ENCODE measurements at places on chromosomes 5 and 9. TPM values are rescaled to one million over a fixed set of nuclear protein-coding genes. Genes with fewer than 3 reads are reported as not detected.

GRCh38 chr9:129826344-129826743, 2.4 kb upstream of the TOR1A start:
- H3K4me3 ChIP-seq, result no peak overlapping the region
- no peaks in the 10 kb centered on the region for H3K27me3 ChIP-seq
- peaks cover 15% of the 10 kb centered on the region for H3K4me1 ChIP-seq
- DNase-seq, result no peak
- H3K27ac ChIP-seq, result no peak overlapping the region
- H3K36me3 ChIP-seq, result peaks cover 51% of the 10 kb centered on the region

- H3K27me3 ChIP-seq, result no peaks in the 10 kb centered on the region
- no peak for DNase-seq
- no peaks in the 10 kb centered on the region for H3K4me1 ChIP-seq
- H3K27ac ChIP-seq, result no peak overlapping the region
Measured at GRCh38 chr9:80968611-80969010, 720.7 kb downstream of the TLE1 start.

GRCh38 chr5:51373880-51374523, 9.2 kb upstream of the ISL1 start:
- no peak overlapping the region for H3K27ac ChIP-seq
- peaks cover 27% of the 10 kb centered on the region for H3K27me3 ChIP-seq
- no peak overlapping the region for H3K4me3 ChIP-seq
- H3K4me1 ChIP-seq, result peaks cover 3% of the 10 kb centered on the region
- no peak for DNase-seq

DNA sequence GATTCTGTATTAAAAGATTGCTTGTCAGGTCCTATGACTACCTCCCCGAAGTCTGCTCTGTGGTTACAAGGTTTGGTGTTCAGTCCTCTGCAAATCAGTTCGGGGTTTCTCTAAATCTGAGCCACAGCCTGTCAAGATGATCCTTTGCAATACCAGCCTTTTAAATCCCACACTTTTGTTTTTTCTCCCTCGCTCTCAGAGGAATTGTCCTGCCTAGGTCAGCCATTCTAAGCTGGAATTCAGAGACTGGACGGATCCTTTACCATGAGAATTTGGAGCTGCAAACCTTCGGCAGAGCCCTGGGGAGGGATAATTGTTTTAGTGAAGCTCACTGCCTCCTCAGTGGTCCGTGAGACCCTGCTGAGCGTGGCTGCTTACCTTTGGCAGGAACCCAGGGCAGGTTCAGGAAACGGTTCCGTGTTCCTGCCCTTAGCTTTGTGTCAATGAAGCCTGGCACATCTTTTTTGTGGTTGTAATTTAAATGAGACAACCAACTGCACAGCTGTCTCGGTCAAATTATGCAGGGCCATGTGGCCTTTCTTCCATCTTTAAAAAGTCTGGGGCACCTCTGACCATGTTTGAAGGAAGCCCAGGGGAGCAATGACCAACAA, 47.2 kb downstream of the EBF1 start:
- H3K27me3 ChIP-seq, result peaks cover 60% of the 10 kb centered on the region
- no peaks in the 10 kb centered on the region for H3K4me1 ChIP-seq
- H3K4me3 ChIP-seq, result no peak overlapping the region

- peaks cover 5% of the 10 kb centered on the region for H3K36me3 ChIP-seq
- no peak overlapping the region for H3K4me3 ChIP-seq
- peak overlapping the region; percentile 18 for H3K27ac ChIP-seq
- H3K27me3 ChIP-seq, result peaks cover 10% of the 10 kb centered on the region
- peaks cover 42% of the 10 kb centered on the region for H3K4me1 ChIP-seq
- no peak for DNase-seq
Measured at GRCh38 chr5:141683596-141684141, 1.6 kb upstream of the ARAP3 start.

- H3K4me3 ChIP-seq, result no peak overlapping the region
- H3K4me1 ChIP-seq, result no peaks in the 10 kb centered on the region
- no peaks in the 10 kb centered on the region for H3K36me3 ChIP-seq
- no peak for DNase-seq
- no peak overlapping the region for H3K27ac ChIP-seq
Measured at GRCh38 chr9:108166519-108166918, 677.0 kb upstream of the KLF4 start.

DNA sequence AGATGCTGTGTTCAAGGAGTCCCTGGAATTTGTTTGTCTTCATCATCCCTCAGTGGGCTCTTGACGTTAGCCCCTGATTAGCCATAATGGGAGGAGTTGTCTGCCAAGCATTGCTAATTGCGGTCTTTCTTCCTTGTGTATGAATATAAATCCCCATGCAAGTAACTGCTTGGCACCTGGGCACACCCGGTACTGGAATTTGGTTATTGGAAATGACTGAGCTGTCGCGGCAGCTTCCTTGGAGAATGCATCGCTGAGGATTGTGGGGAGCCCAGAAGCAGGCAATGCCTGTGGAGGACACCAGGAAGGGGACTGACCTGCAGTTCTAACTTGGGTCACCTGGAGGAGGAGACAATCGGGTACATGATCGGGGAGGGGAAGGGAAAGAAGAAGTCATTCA, 53.3 kb upstream of the CTSL start:
- no peak for DNase-seq
- peaks cover 2% of the 10 kb centered on the region for H3K27me3 ChIP-seq
- no peaks in the 10 kb centered on the region for H3K36me3 ChIP-seq
- H3K27ac ChIP-seq, result no peak overlapping the region

DNA sequence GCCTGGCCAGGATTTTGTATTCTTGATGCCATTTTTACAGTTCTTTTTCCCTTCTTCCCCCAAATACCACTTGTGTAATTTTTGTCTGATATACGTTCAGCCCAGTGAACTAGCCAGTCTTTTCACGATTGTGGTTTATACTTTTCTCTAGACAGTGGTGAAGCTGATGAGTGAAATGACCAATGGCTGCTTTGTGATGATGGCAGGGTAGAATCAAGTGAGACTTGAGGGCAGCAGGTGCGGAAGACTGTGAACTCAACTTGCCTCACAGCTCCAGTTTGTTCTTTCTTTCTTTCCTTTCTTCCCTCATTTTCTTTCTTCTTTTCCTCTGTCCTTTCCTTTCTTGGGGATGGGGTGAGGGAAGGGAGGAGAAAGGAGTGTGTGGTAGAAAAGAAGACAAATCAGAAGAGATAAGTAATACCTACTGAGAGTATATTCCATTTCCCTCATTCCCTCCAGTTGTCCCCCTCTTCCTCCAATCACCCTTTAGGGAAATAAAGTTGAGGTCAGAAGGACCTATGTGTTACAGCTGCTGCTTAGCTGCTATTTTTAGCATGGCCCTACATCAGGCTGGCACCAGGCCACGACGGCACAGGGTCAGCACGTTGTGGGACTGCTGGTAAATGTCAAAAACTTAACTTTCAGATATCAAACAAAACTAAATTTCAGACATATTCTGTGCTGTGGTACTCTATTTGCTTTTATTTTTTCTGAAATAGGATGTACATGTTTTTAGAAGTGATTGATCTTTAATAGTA, 12.3 kb downstream of the ZSWIM6 start:
- no peak overlapping the region for H3K27ac ChIP-seq
- DNase-seq, result no peak
- peaks cover 4% of the 10 kb centered on the region for H3K36me3 ChIP-seq
- no peaks in the 10 kb centered on the region for H3K27me3 ChIP-seq
- no peak overlapping the region for H3K4me3 ChIP-seq
- H3K4me1 ChIP-seq, result no peaks in the 10 kb centered on the region

DNA sequence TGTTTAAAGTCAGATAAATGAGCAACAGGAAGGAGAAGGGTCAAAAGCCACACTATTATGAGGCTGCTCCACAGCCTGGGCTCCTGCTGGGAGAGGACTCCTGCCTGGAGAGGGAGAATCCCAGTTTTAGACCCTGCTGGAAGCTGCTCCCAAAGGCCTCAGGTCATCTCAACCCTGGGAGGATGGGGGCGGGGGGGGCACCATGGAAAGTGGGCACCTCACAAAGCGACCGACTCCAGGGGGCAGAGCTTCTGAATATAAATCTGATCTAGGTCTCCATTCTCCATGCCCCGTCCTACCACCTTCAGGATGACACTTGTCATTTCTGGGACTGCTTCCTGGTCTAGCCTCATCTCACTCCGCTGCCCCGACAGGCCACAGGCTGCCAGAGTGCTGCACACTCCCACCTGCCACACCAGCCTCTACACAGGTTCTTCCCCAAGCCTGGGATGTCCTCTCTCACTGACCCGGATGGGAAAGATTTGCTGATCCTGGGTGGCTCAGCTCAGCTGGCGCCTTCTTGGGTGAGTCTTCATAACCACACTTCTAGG, 183.4 kb downstream of the GAPVD1 start:
- H3K27me3 ChIP-seq, result no peaks in the 10 kb centered on the region
- no peaks in the 10 kb centered on the region for H3K4me1 ChIP-seq

- peaks cover 11% of the 10 kb centered on the region for H3K27me3 ChIP-seq
- no peak for DNase-seq
- no peak overlapping the region for H3K27ac ChIP-seq
- H3K4me1 ChIP-seq, result no peaks in the 10 kb centered on the region
- no peaks in the 10 kb centered on the region for H3K36me3 ChIP-seq
- H3K4me3 ChIP-seq, result no peak overlapping the region
Measured at GRCh38 chr9:2459756-2460155, 161.8 kb upstream of the VLDLR start.

DNA sequence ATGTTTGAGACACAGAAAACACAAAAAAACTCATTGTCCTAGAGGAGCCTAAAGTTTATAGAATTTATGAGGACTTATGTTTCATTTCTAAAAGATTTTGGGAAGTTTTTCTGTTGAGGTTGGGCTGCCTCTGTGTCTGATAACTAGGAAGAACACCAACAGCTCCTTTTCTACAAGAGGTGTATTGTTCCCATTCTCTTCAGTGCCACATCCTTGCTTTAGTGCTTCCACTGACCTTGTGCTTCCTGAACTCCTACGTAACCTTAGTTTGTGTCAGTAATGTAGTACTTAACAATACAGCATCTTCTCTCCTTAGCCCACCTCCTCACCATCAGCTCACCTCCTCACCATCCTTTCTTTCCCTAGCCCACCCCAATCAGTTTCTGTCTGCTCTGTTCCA, 117.3 kb upstream of the TNC start:
- no peak overlapping the region for H3K27ac ChIP-seq
- H3K4me1 ChIP-seq, result no peaks in the 10 kb centered on the region
- H3K4me3 ChIP-seq, result no peak overlapping the region
- no peak for DNase-seq
- no peaks in the 10 kb centered on the region for H3K36me3 ChIP-seq

DNA sequence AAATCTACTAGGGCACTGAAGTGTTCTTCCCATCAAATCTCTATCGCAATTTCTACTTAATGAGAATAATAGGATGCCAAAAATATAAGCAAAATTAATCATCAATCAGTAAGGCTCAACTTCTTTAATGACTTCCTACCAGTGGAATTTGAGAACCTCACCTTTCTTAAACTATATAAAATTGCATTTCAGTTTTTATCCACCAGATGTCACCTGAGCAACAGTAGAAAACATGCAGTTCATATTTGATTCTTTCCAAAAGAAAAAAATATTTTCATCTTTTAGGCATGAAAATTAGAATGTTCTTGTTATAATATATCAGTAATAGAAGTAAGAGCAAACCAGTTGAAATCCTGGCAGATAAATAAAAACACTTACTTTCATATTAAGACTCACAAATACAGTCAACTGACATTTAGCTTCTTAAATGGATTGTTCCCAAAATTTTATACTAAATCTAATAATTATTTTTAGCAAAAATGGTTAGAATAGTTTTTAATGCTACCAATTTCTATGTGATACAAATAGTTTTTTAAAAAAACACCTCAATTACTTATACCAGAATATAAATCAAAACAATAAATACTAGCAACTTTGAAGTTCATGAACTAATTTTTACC, 13.4 kb upstream of the CCDC112 start:
- no peak overlapping the region for H3K4me3 ChIP-seq
- H3K27ac ChIP-seq, result no peak overlapping the region
- peaks cover 37% of the 10 kb centered on the region for H3K27me3 ChIP-seq
- DNase-seq, result no peak
- no peaks in the 10 kb centered on the region for H3K36me3 ChIP-seq

- no peaks in the 10 kb centered on the region for H3K4me1 ChIP-seq
- no peak for DNase-seq
- H3K27me3 ChIP-seq, result no peaks in the 10 kb centered on the region
- no peak overlapping the region for H3K4me3 ChIP-seq
- H3K36me3 ChIP-seq, result peaks cover 2% of the 10 kb centered on the region
Measured at GRCh38 chr9:71928806-71929205, 17.4 kb downstream of the C9orf85 start.

- no peak overlapping the region for H3K27ac ChIP-seq
- DNase-seq, result no peak
- no peak overlapping the region for H3K4me3 ChIP-seq
- peaks cover 2% of the 10 kb centered on the region for H3K36me3 ChIP-seq
Measured at GRCh38 chr5:115738830-115739229, 77.6 kb downstream of the CDO1 start.

Gene PCDHA4
- not detected for total RNA-seq

Gene COMMD10
- total RNA-seq, result 22.5 TPM
